Osteoblast (primary cell): ENCODE measurements at places on chromosomes 3 and 15. TPM values are rescaled to one million over a fixed set of nuclear protein-coding genes. Genes with fewer than 3 reads are reported as not detected.

The CSPG5 gene
- total RNA-seq: under 0.01 and 0.29 TPM in 2 replicates

GRCh38 chr15:65421360-65422215 lies 1.2 kb downstream of the IGDCC4 start:
- peak overlapping the region; percentile 71 for H3K4me3 ChIP-seq
- peak; percentile 82 for DNase-seq
- H3K36me3 ChIP-seq: no peaks in the 10 kb centered on the region
- H3K4me1 ChIP-seq: peaks cover 7% of the 10 kb centered on the region

DNA sequence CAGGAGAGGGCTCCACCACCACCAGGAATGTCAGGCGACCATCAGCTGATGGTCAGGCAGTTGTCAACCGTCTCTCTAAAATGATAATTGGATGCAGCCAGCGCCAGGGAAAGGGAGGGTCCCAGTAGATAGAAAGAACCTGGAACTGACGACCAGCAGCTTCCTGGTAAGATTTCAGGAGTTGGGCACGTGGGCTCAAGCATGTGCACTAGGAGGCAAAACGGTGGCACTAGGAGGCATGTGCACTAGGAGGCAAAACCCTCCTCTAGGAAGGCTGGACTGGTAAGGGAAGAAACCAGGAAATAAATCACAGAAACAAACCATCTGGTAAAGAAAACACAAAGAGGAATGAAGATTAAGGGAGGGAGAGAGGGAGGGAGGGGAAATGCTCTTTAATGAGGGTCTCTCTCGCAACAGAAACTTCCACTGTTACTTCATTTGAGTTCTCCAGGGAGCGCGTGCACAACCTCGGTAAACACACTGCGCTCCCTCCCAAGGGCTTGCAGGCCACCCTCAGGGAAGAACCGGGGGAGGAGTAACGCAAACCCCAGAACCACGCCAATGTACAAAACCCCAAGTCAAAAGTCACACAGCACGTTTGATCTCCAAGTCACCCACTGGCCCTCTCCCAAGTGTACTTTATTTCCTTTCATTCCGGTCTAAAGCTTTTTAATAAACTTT lies 116.7 kb downstream of the XXYLT1 start:
- no peaks in the 10 kb centered on the region for H3K36me3 ChIP-seq
- DNase-seq: peak; percentile 79
- H3K27ac ChIP-seq: peak overlapping the region; percentile 95
- H3K27me3 ChIP-seq: no peaks in the 10 kb centered on the region
- no peak overlapping the region for H3K4me3 ChIP-seq

DNA sequence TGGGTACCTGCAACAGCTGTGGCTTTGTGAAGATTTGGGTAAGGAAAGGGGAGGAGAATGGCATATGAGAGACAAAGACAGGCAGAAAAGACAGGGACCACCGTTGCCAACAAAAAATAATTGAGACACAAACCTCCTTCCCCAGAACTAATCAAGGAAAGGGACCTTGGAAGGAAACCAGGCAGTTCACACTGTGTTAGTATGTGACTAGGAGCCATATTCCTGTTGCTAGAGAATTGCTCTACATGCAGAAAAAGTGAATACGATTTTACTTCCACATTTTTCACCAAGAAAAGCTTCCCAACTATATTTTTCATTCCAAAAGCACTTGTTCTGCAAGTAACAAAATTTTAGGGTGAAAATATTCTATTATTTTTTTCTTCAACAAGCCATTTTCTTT lies 393.7 kb upstream of the ADAMTS9 start:
- H3K4me1 ChIP-seq: no peaks in the 10 kb centered on the region
- DNase-seq: no peak
- no peak overlapping the region for H3K27ac ChIP-seq
- H3K27me3 ChIP-seq: no peaks in the 10 kb centered on the region

The CFAP20DC gene
- total RNA-seq: 2.2 and 4.7 TPM in 2 replicates

DNA sequence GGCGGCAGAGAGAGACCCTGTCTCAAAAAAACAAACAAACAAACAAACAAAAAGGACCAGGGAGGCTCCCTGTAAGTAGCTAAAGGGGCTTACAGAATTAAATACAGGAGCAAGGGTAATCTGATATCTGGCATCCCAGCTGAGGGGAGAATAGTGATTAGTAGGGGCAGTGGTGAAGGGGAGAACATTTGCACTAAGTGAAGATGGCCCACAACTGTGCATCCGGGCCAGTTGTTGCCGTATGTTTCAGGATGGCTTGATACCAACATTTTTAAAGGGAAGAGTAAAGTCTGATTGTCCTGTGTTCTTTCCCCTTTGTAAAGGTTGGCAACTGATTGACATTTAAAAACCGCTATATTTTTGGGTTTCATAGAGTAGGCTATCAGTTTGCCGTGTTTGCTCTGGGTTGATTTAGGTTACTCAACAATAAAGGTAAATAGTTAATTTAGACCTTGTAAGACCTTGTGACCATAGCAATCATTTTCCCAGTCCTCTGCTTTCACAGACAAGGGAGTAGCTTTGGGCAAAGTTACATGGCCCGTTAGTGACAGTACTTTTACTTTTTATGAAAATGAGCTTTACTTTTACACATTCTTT lies 167.8 kb downstream of the PTPRG start:
- H3K27ac ChIP-seq: no peak overlapping the region
- H3K36me3 ChIP-seq: no peaks in the 10 kb centered on the region
- no peaks in the 10 kb centered on the region for H3K27me3 ChIP-seq
- H3K4me1 ChIP-seq: no peaks in the 10 kb centered on the region
- no peak for DNase-seq

DNA sequence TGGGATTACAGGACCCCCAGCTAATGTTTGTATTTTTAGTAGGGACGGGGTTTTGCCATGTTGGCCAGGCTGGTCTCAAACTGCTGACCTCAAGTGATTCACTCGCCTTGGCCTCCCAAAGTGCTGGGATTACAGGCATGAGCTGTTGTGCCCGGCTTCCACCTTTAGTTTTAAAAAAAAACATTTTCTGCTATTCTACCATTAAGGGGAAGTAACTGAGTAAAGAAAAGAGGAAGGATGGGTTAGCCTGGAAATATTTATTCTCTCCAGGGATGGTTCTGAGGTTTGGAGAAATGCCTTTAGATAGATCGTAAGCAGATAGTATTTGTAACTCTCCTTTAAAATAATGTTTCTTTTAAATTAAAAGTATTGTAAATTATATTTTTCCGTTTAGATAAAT lies 3.1 kb downstream of the AP4E1 start:
- H3K27ac ChIP-seq: peak overlapping the region; percentile 89
- peaks cover 28% of the 10 kb centered on the region for H3K36me3 ChIP-seq
- no peak overlapping the region for H3K4me3 ChIP-seq
- DNase-seq: no peak

- H3K36me3 ChIP-seq: peaks cover 4% of the 10 kb centered on the region
- DNase-seq: no peak
- H3K27me3 ChIP-seq: no peaks in the 10 kb centered on the region
- no peaks in the 10 kb centered on the region for H3K4me1 ChIP-seq
- H3K27ac ChIP-seq: no peak overlapping the region
Observed at GRCh38 chr3:127715532-127715931, 42.8 kb downstream of the ABTB1 start.

DNA sequence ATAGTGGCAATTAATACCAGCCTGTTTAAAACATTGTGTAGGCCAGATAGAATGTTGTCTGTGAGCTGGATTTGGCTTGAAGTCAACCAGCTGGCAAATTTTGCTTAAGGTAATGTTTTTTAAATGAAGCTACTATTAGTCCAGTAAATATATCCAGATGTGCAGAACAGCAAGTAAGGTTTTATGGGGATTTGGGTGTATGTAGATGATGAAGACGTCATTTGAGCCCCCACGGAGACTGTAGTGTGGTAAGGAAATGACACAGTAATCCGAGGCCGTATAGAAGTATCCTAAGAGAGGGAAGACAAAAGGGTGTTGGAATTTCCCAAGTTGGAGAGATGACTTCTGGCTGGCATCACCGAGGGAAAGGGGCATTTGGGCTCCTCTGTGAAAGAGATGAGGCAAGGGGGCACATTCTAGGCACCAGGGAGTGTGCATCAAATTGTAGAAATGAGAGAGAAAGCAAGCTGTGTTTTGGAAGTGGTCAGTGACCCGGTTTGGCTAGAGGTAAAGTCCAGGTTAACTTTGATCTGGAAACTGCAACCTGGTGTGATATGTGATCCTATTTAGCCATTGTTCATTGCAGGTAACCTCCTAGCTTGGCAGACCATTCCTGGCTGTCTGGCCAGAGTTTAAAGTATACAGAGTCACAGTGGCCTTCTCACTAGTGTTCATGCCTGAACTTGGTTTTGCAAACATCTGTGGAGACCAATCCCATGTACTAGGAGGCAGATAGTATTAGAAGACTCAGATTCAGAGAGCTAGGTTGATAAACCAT lies 104.2 kb downstream of the ITPR1 start:
- no peaks in the 10 kb centered on the region for H3K4me1 ChIP-seq
- H3K27me3 ChIP-seq: no peaks in the 10 kb centered on the region
- DNase-seq: no peak
- no peak overlapping the region for H3K27ac ChIP-seq
- H3K36me3 ChIP-seq: no peaks in the 10 kb centered on the region
- H3K4me3 ChIP-seq: no peak overlapping the region

The ZPLD1 gene
- under 0.01 TPM in 1 of 2 replicates, not detected in the other for total RNA-seq

DNA sequence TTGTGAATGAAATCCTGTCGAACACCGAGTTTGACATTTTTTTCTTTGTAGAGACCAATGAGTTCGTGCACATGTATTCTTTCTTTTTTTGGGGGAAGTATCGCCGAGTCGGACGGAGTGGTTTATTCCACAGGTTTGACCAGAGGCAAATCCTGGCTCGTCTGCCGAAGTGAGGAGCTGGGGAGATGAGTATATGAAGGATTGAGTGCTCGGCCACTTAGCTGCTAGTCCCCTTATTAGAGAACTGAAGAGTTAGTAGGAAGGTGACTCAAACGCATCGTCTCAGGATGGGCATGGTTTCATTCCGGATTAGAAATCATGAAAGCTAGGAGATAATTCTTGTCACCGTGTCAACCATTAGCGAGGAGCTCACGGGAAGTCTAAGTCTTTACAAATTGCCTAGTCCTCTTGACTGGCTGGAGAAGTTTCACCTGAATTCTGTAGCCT lies 154.7 kb upstream of the GOLIM4 start:
- H3K27me3 ChIP-seq: peaks cover 25% of the 10 kb centered on the region
- no peak overlapping the region for H3K27ac ChIP-seq
- no peaks in the 10 kb centered on the region for H3K36me3 ChIP-seq
- DNase-seq: no peak

GRCh38 chr3:61138401-61138800 lies 112.9 kb downstream of the FHIT start:
- no peak overlapping the region for H3K4me3 ChIP-seq
- DNase-seq: no peak
- no peaks in the 10 kb centered on the region for H3K27me3 ChIP-seq
- H3K36me3 ChIP-seq: no peaks in the 10 kb centered on the region
- H3K4me1 ChIP-seq: no peaks in the 10 kb centered on the region
- H3K27ac ChIP-seq: no peak overlapping the region

The OR5H14 gene
- total RNA-seq: not detected in 2 replicates

The RLBP1 gene
- total RNA-seq: under 0.01 TPM in 2 replicates

DNA sequence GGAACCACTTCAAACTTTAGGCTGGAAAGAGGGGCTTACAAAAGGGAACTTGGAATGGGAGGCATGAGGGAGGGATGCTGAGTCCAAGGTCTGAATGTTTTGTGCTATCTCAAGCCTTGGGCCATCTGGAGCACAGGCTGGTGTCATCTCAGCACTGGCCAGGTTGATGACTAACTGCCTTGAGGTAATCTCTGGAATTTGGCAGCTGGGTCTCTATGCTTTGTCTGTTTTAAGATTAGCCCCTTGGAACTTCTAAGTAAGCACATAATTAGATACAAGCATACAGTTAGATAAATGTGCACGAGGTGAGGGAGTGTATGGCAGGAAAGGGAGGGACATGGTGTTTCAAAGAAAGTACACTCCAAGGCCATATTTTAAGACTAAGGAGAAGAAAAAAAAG lies 252.4 kb upstream of the CCDC54 start:
- DNase-seq: no peak
- no peaks in the 10 kb centered on the region for H3K27me3 ChIP-seq
- H3K36me3 ChIP-seq: no peaks in the 10 kb centered on the region
- no peak overlapping the region for H3K4me3 ChIP-seq

GRCh38 chr3:55630280-55630920 lies 143.3 kb upstream of the WNT5A start:
- no peak for DNase-seq
- no peaks in the 10 kb centered on the region for H3K36me3 ChIP-seq
- H3K4me3 ChIP-seq: no peak overlapping the region
- no peaks in the 10 kb centered on the region for H3K27me3 ChIP-seq
- no peak overlapping the region for H3K27ac ChIP-seq

DNA sequence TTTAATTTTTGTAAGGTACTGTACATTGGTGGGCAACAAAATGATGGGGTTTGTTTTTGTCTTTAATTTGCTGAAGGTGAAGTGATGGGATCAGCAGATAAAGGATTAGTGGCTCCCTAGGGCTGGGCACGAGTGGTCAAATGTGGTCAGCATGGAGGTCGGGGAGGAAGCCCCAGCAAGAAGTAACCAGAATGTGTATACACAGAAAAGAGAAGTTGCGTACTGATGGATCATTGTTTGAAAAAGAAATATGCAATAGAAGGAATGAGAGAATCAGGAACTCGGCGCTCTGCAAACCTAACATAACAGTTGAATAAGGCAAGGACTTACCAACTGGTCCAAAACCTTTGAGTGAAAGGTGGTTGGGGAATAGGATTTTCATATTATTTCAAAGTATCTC lies 1.5 kb downstream of the TMOD2 start:
- no peak overlapping the region for H3K27ac ChIP-seq
- peaks cover 40% of the 10 kb centered on the region for H3K27me3 ChIP-seq
- no peak for DNase-seq
- H3K4me1 ChIP-seq: peaks cover 6% of the 10 kb centered on the region
- H3K36me3 ChIP-seq: no peaks in the 10 kb centered on the region
- no peak overlapping the region for H3K4me3 ChIP-seq

The SQOR gene
- 122 and 134 TPM in 2 replicates for total RNA-seq

GRCh38 chr15:50148362-50148963 lies 29.4 kb upstream of the ATP8B4 start:
- no peak overlapping the region for H3K27ac ChIP-seq
- no peak overlapping the region for H3K4me3 ChIP-seq
- no peaks in the 10 kb centered on the region for H3K27me3 ChIP-seq
- H3K36me3 ChIP-seq: no peaks in the 10 kb centered on the region

GRCh38 chr3:128315313-128315712 lies 151.4 kb downstream of the DNAJB8 start:
- no peaks in the 10 kb centered on the region for H3K27me3 ChIP-seq
- no peak overlapping the region for H3K4me3 ChIP-seq
- H3K36me3 ChIP-seq: no peaks in the 10 kb centered on the region
- DNase-seq: no peak

GRCh38 chr3:194606941-194607340 lies 26.3 kb downstream of the TMEM44 start:
- H3K27me3 ChIP-seq: no peaks in the 10 kb centered on the region
- DNase-seq: no peak
- H3K4me1 ChIP-seq: no peaks in the 10 kb centered on the region
- H3K36me3 ChIP-seq: peaks cover 49% of the 10 kb centered on the region
- H3K27ac ChIP-seq: no peak overlapping the region

The LHFPL4 gene
- under 0.01 TPM in 1 of 2 replicates, not detected in the other for total RNA-seq

GRCh38 chr3:129892486-129892856 lies 1.0 kb downstream of the TMCC1 start:
- peak overlapping the region; percentile 91 for H3K4me3 ChIP-seq
- H3K36me3 ChIP-seq: no peaks in the 10 kb centered on the region
- H3K4me1 ChIP-seq: peaks cover 22% of the 10 kb centered on the region
- DNase-seq: no peak

GRCh38 chr3:172236771-172237742 lies 197.7 kb downstream of the FNDC3B start:
- no peaks in the 10 kb centered on the region for H3K27me3 ChIP-seq
- no peak for DNase-seq
- H3K27ac ChIP-seq: no peak overlapping the region
